Stimulated activated CD4-positive, alpha-beta T cell treated with anti-CD3 and anti-CD28 coated beads, Interleukin-15, amount 100 ng/mL, for 48 hours (primary cell): ENCODE measurements at places on chromosomes 1 and 21.

GRCh38 chr1:109598156-109598555 is 21.3 kb downstream of the GNAT2 start:
- DNase-seq, result no peak

- DNase-seq, result no peak
Measured at GRCh38 chr1:24489674-24490073, 13.0 kb upstream of the RCAN3 start.

DNA sequence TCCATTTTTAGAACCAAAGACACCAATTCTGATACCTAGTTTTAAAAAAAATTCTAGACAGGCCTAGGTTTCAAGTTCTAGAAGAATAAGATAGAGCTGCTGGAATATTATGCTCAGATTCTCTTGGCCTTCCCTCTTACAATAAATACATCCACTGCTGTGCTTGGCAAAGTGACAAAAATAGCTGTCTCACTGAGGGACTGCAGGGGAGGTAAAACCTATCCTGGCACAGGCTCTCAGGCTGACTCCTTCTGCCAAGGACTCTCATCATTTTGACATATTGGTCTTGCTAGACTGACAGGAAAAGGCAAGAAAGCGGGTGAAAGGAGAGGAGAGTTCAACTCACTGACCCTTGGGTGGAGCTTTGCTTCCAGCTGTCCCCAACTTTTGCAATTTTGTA is 197.0 kb upstream of the LHX8 start:
- DNase-seq, result no peak

GRCh38 chr21:35359076-35359475 is 310.0 kb upstream of the RUNX1 start:
- no peak for DNase-seq

- DNase-seq, result peak; percentile 46
Measured at GRCh38 chr1:234978397-234979295, 150.0 kb downstream of the TOMM20 start.

- DNase-seq, result no peak
Measured at GRCh38 chr1:204350312-204350711, 9.4 kb downstream of the PLEKHA6 start.

- no peak for DNase-seq
Measured at GRCh38 chr1:153799566-153800465, 24.6 kb downstream of the SLC27A3 start.

DNA sequence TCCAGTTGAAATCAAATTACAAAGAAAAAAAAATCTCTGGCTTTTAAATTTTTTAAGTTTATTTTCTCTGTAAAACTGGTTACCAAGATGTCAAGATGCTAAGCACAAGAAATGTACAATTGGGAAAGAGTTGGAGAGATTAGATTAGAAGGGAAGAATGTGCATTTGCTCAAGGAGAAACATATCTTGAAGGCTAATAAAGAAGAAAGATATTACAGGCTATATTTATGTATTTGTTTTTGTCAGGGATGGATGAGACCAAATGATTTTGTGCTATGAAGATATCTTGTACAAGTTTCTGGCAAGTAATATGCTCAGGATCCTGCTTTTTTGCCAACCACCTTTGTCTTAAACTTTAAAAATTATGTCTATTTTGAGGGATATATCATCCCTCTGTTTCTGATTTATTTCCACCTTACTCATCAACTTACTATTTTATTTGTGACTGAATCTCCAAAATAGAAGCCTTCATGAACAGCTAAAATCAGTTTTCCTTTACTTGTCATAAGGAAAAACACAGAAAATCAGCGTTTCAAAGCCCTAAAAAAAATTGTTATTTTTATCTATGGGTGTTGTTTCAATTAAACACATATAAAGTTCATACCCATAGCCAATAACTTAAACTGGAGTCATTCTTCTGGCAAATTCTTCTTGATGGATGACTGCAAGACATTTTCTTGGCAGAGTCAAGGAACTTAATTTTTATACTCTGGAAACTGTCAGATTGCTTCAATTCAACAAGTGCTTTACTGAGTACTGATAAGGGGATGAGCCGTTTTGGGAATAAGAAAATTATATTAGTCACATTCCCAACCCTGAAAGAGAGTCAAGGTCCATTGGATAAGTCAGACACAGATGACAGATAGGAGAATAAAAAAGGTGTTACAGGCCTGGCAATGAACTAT is 141.8 kb downstream of the CTH start:
- DNase-seq, result no peak

- no peak for DNase-seq
Measured at GRCh38 chr1:5865774-5866173, 126.5 kb downstream of the NPHP4 start.

DNA sequence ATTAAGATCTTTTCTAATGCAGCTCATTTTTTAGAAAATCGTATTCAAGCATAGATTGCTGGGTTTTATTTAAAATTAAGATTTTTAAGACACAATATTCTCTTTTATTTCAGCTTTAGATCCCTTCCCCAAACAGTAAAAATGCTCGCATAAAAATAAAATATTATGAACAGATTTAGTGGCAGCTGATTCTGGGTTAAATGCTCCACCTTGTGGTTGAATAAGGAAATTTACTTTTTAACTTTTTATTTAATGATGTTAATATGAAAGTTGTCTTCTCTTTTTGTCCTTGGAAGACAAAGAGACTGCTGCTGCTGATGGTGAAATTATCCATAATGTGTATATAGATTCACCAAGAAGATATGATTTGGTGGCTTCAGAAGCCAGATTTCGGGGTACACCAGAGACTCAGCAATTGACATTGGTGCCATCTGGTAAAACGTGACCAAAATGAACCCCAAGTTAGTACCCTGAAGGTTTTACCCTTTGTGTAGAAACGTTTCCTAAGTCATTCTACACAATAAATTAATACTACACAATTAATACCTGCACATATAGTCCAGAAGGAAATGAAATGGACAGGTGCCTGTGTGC is 128.0 kb downstream of the ADAMTS1 start:
- DNase-seq, result no peak

DNA sequence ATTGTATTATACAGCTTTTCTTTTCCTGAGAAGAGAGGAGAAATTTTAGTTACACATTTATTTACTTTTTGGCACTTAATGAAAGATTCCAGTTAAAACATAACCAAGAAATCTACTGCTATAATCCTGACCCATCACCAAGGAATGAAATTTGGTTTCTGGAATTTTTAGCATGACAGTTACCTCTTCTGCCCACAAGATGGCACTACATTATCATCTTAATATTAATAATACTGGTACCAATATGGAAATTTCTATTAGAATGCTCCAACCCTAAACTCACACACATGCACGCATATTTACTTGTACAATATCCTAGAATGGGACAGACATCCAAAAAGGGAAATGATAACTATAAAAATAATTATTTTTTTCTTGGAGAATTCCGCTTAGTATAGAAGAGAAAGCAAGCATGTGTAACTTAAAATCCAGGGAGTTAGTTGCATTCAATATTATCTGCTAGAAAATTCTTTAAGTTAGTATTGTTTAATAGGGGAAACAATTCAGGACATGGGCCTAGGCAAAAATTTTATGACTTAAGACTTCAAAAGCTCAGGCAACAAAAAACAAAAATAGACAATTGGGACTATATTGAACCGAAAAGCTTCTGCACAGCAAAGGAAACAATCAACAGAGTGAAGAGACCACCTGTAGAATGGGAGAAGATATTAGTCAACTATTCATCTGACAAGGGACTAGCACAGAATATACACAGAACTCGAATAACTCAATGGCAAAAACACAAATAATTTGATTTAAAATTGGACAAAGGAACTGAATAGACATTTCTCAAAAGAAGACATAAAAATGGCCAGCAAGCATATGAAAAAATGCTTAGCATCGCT is 37.4 kb downstream of the MAP3K21 start:
- DNase-seq, result no peak

DNA sequence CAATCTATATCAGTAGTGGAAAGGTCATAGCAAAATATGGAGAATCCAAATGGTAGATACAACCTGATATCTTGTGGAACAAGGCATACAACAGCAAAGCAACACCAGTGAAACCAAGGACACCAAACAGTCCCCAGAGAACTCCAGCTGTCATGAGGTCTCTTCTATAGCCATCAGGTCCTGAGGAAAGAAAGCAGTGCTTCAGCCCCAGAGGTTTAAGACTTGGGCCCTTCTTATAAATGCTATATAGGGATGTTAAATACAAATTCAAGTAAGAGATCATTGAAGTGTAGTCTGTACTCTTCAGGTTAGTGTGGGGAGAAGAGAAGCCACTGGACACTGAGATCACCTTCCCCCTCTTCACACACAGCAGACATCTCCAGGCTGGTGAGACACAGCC is 10.1 kb downstream of the FCRL2 start:
- DNase-seq, result no peak

GRCh38 chr1:201400212-201400851 is 1.2 kb upstream of the LAD1 start:
- no peak for DNase-seq

- no peak for DNase-seq
Measured at GRCh38 chr21:40015818-40016217, 148.6 kb downstream of the PCP4 start.

DNA sequence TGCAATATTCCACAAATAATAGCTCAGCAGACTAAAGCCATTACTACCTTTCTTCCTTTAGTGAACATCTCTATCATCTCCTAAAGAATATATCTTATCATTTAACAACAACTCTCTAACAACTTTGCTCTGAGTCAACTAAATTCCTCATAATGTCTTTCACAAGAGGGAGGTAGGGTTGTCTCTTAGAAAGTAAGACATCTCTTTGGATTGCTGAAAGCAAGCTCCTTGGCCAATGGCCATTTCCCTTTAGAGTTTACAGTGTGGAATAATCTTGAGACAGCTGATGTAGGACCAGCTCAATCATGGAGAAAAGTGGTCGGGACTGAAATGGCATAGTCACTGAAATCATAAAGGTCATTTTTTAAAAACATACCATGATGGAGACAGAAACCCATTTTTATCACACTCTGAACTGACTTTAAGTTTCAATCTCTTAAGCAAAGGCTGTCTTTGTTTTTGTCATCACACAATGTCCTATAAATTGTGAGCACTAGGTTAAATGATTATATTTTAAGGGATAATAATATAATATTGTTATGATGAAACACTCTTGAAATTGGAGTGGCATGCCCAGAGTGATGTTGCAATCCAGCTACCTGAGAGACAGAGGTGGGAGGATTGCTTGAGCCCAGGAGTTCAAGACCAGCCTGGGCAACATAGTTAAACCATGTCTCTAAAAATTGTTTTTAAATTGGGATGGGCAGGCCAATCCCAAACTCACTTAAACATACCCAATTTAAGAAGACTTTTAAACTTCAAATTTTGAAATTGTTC is 91.1 kb downstream of the SLC44A5 start:
- DNase-seq, result no peak

GRCh38 chr1:216113181-216113580 is 310.1 kb downstream of the USH2A start:
- DNase-seq, result no peak

DNA sequence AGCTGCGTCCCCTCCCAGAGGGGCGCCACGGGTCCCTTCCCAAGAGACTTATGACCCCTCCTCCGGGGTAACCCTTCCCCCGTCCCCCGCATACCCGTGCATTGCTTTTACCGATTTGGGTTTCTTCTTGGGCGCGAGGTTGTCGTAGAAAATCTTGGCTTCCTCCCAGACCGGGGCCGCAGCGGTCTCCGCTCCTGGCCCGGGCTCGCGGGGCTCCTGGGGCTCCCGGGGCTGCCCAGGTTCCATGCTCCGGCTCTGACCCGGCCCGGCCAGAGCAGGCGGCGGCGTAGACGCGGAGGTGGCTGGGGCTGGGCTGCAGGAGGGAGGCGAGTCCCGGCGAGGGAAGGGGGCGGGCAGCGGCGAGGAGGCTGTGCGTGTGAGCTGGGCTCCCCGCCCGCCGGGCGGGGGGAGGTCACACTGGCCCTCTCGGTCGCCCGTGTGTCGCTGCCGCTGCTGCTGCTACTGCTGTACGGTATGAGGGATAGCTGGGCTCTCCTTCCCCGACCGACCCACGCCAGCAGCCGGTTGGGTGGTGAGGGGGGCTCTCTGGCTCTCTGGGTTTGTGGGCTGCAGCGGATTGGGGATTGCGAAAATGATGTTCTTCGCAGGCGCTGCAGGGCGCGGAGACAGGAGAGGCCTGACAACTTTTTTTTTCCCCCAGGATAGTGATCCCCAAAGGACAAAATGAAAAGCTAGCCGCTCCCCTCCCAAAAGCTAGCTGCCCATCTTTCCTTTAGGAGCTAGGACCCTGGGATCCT is at the start of gene NT5C1A:
NT5C1A (minus strand) TSS at position 315 of the 758 bp plus-strand sequence; CDS start at position 246, 69 bp downstream.
- DNase-seq, result no peak

DNA sequence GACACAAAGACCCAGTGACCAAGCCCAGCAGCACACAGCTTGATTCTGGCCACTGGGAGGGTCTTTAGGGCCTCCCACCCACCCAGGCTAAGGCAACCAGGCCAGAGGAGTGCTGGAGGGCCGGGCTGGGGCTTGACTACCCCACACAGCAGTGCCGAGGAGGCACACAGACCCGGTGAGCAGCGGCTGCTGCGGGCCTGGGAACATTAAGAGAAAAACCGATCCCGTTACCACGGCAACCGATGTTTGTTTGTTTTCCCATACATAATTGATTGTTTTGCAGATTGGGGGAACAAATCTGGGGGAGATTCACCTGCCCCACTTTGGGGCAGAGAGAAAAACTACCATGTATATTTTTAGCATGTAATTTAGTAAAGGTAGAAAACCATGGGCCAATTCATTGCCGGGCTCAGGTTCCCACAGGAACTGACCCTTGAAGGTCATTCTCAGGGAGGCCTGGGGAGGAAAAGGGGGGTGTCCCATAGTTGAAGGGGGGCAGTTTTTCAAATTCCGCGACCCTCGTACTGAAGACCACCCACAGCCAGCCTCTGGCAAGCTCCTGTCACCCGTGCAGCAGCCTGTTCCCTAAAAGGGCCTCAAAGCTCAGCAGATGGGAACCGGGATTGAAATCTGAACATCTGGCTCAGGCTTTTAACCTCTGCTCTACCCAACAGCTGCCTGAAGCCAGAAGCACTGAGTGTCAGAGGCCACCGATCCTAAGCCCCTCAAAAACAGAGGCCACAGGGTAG is 35.3 kb downstream of the CHD5 start:
- no peak for DNase-seq

DNA sequence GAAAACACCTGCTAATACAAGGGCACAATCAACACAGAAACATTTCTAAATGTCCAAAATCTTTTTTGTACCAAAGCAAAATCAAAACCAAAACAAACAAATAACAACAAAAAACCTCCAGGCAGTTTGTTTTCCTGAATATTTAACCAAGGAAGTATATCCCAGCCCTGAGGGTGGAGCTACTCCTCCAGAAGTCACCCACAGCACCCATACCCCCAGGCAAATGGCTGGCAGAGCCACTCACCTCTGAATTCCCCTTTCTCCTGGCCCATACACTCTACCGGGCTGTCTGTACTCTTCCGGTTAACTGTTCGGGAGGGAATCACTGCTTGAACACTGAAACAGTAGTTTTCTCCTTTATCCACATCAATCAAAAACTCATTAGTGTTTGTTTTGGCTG is 9.5 kb downstream of the F3 start:
- DNase-seq, result no peak

- DNase-seq, result no peak
Measured at GRCh38 chr1:8641377-8641997, 176.0 kb downstream of the RERE start.

DNA sequence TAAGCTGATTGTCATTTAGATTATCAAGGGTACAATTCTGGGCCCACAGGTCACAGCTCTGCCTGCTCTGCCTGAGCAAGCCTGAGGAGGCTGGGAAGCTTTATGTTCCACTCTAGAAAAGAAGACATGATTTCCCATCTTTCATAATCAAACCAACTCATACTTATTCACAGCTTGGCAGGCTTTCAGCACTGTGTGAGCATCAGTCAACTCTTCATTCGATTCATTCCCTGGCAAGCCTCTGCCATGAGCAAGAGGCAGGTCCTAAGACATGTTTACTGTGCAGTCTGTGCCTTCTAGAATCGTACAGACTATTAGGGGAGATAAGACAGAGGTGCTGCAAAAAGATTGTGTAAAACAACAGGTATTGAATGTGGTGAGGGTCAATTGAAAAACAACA is 24.5 kb upstream of the KIRREL1 start:
- DNase-seq, result no peak
